Transverse colon (tissue), 4 donors: ENCODE measurements at places on chromosomes 7 and 10.

DNA sequence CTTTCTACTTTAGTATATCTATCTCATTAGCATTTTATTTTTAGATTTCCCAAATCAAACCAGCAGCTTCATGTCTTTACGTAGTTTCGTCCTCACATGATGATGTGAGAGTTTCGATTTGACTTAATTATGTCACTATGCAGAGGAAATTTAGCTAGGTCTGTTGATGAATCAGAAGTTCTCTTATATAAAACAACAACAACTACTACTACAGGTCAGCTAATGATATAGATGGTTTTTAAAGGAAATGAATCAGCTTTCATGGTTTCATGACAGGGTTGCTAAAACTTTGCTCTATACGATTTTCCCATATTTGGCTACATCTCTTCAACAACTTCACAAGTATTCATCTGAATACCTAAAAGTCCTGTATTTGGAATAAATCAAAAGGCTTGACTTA lies 28.6 kb downstream of the JAZF1 start:
- DNase-seq = no peak

GRCh38 chr7:71633551-71634008 lies 501.6 kb downstream of the GALNT17 start:
- no peak for DNase-seq

GRCh38 chr10:97131666-97132065 lies 54.1 kb downstream of the SLIT1 start:
- DNase-seq = no peak

DNA sequence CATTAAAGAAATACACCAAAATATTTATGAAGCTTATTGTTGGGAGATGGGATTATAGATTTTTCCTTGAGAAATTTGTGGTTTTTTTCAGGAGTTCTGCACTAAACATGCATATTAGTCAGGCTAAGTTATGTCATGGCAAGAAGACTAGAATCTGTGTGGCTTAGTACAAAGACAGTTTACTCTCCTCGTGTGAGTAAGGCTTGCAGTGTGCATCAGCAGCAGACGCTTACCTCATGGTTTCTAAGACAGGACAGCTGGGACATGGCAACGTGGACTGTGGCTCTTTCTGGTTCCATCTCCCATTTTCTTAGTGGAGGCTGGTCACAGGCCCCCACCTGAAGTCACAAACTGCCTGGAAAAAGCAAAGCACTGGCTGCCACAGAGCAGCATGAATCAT lies 429.6 kb upstream of the VSTM2A start:
- no peak for DNase-seq

DNA sequence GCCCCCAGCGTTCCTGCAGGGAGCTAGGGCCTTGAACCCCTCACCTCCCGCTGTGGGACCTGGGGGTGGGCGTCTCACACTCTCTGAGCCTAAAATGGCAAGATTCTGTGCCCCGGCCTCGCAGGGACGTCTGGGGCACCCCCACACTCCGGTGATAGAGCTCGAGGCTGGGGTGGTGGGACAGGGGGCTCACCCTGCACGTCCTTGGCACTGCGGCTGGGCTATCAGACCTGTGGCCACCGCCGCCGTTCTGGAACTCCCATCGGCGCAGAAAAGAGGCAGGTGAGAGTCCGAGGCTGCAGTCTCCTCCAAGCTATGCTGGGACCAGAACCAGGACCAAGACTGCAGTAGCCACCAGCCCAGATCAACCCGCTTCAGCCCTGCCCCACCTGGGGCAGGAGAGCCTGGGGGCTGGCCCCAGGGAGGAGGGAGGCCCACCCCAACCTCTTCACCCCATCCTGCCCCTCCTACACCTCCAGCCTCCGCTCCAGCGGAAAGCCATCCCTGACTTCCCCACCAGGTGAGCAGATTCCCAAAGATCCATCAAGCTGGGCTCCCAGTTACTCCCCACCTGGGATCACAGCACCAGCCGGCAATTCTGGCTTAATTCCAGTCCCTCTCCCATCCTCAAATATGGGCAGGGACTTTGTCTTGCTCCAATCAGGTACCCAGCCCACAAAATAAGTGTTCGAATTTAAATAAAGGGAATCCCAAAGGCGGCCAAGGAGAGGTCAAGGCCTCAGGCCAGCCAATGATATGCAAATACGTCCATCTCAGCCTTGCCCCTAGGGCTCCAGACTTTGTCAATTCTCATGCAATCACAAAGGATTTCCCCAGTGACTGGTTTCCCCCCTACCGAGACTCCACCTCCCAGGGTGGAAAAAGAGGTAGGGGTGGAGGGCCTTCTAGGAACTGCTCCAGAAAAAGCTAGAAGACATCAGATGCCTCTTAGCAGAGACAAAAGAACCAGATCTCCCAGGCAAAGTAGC lies 16.4 kb downstream of the TNRC18 start:
- DNase-seq = no peak

GRCh38 chr10:33365871-33366411 lies 31.5 kb upstream of the NRP1 start:
- no peak for DNase-seq

GRCh38 chr10:93790439-93790838 lies 32.7 kb downstream of the LGI1 start:
- DNase-seq = no peak

DNA sequence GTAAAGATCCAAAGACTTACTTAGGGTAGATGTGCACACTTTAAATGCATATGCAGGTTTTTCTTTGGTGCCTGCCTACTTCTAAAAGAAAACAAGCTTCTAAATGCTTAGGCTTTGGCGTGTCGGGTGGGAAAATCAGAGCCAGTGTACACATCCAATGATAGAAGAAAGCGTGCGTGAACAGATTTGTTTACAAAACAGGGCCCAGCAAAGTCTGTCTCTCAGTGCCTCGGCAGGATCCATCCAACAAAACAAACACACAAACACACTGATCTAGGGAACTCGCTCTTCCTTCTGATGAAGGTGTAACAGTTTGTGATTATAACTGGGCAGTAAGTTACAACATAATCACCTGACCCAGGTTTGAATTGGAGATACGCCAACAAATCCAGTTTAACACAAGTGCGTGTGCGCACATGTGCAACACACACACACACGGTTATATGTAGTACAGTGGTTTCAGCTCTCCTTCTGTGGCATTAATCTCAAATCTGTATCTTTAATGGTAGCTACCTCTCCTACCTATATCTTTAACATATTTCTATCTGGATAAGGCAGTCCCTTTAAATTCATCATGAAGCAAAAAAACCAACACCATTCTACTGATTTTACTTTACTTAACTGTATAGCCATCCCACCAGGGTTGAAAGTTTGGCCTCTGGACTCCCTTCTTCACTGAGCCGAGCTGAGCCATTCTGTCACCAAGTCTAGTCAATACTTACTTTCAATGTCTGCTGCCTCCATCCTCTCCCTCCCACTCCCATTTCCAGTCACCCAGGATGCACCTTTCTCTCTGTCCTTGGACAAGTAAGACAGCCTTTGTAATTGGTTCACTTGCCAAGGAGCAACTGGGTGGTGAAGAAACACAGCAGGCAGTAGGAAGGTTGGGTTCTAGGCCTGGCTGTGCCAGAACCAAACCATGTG lies 184.4 kb upstream of the KLF14 start:
- DNase-seq = no peak

DNA sequence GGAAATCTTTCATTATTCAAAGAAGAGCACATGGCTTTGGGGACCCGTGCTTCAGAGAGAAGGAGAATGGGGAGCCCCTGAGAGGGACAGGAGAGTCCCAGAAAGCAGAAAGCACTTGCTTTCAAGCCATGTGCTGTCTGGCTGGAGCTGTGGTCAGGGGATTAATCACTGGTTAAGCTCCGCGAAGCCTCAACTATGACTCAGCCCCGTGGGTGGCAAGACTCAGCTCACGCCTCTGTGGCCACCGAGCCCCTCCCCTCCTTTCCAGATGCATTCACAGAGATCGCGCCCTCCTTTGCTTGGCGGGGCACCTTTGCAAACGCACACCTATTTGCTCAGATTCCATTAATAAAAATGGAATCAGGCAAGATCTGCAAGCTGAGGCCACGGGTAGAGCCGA lies 202.9 kb upstream of the TCERG1L start:
- DNase-seq = no peak

GRCh38 chr7:15709978-15710377 lies 23.5 kb upstream of the MEOX2 start:
- DNase-seq = no peak

DNA sequence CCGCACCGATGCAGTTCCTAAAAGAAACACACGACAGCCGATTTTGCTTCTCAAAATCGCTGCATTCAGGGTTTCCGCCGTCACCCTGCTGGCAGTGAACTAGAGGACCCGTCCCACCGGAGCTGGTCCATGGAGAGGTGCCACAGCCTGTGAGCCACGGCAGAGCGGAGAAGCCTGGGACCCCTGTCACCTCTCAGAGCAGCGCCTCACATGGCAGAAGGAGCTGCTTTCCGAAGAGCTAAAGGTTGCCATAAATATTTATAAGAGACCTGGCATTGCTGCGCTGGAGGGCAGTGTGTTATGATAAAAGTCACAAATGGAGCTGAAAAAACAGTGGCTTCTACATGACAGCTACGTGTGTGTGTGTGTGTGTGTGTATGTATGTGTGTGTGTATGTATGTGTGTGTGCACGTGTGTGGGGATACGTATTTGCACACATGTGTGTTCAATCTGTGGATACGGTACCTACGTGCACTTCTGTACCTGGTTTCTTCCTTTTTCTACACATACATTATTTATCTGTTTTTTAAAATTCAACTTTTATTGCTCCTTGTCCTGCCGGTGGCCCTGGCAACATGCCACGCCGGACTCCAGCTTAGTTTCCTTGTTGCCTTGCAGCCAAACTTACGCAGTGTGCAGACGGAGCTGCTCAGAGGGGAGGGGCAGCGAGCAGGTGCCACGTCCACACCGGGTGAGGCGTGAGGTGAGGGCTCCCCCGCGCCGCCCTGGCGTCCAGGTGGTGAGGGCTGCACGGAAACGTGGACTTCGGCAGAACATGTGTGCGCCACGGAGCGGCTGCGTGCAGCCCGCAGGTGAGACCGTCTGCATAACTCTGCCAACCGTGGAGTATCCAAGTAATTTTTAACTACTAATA lies 115.2 kb upstream of the PITRM1 start:
- DNase-seq = peak; percentile 91

GRCh38 chr10:127374901-127375300 lies 174.2 kb upstream of the NPS start:
- DNase-seq = no peak

DNA sequence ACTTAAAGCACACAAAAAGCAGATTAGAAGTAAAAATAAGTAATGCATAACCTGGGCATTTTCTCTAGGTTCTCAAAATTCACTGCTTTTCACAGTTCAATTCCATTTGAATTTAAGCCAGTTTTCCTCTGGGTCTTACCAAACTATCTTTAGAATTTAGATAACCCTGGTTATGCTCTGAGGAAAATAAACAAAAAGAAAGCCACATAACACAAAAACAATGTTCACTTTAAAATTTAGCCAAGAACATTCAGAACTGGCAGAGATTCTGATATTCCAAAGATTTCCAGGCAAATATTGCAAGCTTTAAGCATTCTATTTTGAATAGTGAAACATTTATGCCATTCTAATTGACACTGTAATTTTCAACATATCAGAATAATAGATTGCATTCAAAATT lies 50.7 kb upstream of the PRKG1 start:
- no peak for DNase-seq

- DNase-seq = no peak
Measured at GRCh38 chr10:100620087-100620835, 84.5 kb downstream of the HIF1AN start.

DNA sequence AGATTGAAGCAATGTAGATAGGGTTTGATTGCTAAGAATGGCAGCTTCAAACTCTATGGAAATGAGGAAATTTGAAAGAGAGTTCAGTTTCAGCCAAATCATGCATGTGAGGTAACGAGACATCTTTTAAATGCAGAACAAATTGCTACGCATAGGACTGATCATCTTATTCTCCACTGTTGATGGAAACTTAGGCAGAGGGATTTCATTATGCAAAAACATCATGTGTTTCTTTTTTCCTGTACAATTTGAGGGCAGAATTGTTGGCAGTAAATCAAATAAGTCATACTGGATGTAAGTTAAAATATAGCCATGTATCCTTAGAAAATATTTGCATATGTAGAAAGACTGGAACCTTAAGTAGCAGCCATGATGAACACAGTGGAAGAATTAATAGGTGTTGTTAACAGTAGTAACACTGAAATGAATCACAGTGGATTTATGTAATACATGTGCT lies 327.4 kb downstream of the CDK14 start:
- DNase-seq = no peak

GRCh38 chr10:76466836-76467503 lies 1035.5 kb downstream of the LRMDA start:
- no peak for DNase-seq

- no peak for DNase-seq
Measured at GRCh38 chr7:21417647-21418046, 10.2 kb upstream of the SP4 start.

DNA sequence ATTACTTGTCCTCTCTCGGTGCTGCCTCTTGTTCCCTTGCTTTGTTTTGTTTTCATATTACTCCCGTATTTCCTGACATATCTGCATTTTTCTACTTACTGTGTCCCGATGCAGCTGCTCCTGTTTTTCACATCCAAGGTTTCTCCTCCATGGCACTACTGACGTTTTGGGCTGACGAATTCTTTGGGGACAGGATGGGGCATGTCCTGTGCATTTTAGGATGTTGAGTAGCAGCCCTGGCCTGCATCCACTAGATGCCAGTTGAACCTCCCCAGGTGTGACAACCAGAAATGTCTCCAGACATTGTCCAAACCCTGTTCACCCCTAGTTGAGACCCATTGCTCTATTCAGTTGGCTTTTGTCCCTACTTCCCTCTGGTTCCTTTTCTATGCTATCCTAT lies 12.4 kb downstream of the ZNF789 start:
- no peak for DNase-seq

GRCh38 chr7:131197920-131198615 lies 129.6 kb upstream of the MKLN1 start:
- no peak for DNase-seq

DNA sequence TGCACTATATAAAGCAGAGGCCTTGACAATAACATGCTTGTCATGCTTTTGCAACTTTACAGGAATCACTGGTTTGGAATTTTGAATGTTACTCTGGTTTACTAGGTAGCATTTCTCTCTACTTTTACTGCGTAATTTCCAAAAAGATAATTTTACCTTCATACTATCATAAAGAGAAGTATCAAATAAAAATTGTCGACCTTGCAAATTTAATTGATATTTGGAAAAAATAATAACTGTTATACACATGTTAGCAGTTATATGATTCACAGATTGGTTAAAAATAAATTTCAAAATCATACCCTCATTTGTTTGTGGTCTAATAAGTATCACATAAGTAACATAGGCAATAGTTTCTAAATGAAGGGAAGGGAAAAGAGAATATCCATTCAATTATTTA lies 228.5 kb upstream of the CACNA2D1 start:
- no peak for DNase-seq

- DNase-seq = no peak
Measured at GRCh38 chr7:85030893-85031292, 156.0 kb downstream of the SEMA3D start.

GRCh38 chr7:112076324-112076723 lies 129.9 kb downstream of the DOCK4 start:
- DNase-seq = no peak
